Suppressor macrophage treated with lipopolysaccharide for 1 hour (primary cell): ENCODE measurements at places on chromosomes 4 and X.

GRCh38 chrX:131675596-131676194 lies 131.8 kb downstream of the OR13H1 start:
- DNase-seq: no peak

- no peak for DNase-seq
These were observed 12.4 kb upstream of the SETD7 start for GRCh38 chr4:139568206-139568955.

- no peak for DNase-seq
These were observed 27.3 kb downstream of the ANXA3 start for GRCh38 chr4:78578674-78579425.

DNA sequence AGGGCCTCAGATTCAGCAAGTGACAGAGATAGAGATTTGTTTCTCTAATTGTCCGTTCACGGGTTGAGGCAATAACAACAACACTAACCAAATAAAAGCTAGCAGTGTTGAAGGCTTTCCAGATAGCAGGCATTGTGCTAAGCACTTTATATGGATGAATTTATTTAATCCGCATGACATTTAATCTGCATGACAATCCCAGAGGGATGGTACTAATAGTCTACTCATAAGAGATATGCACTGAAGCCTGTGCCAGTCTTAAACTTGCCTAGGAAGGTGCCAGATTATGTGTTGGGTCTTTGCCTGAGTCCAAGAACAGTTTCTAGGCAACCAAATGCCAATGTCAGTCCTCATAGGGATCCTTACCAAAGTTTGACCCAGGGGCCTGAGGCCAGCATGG lies 37.7 kb upstream of the FAT1 start:
- DNase-seq: no peak

- no peak for DNase-seq
These were observed 27.8 kb downstream of the FAM184B start for GRCh38 chr4:17753646-17754045.

DNA sequence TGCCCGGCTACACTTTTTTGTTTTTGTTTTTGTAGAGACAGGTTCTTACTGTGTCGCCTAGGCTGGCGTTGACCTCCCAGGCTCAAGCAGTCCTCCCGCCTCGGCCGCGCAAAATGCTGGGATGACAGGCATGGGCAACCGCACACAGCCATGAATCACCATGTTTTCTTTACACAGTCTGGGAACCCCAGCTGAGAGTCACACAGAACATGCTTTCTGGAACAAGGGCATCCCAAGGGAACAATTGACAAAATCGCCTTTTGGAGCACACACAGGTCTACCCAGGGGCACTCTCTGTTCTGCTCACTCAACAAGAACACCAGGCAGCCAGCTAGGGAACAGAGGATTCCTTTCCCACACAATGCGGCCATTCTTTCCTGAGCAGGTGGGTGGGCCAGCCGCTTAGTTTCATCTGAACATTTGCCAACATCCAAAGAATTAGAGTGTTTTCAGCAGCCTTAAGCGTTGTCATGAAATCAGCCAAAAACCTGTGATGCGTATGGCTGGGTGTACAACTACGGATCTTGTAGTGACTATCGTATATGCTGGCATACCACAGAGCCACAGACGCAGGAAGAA lies 15.7 kb downstream of the PRKX start:
- DNase-seq: peak; percentile 59

- DNase-seq: peak; percentile 43
These were observed 1.5 kb downstream of the FAM200B start for GRCh38 chr4:15683143-15683495.

GRCh38 chrX:150036181-150036580 lies 97.9 kb upstream of the EOLA2 start:
- DNase-seq: no peak

DNA sequence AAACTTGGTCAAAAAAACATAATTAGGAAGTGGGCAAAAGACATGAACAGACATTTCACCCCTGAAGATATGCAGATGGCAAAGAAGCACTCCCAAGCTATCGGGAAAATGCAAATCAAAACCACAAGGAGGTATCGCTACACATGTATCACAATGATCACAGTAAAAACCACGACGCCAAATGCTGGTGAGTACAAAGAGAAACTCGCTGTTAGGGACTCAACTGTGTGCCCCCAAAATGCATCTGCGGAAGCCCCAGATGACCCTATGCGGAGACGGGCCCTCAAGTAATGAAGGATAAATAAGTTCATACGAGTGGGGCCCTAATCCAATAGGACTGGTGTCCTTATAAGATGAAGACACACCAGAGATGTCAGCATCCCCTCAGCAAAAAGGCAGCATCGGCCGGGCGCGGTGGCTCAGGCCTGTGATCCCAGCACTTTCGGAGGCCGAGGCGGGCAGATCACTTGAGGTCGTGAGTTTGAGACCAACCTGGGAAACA lies 10.2 kb downstream of the GAK start:
- no peak for DNase-seq

DNA sequence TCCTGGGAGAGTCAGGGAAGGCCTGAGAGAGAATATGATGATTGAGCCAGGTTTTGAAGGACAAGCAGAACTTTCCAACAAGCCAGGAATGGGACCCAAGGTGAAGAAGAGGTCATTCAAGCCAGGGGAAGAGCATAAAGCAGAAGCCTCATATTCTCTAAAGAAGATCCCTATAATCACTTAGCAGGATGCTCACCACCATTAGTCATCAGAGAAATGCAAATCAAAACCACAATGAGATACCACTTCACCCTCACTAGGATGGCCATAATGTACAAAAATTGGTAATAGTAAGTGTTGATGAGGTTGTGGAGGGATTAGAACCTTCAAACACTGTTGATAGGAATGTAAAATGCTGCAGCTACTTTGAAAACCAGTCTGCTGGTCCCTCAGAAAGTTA lies 20.5 kb upstream of the SUPT20HL1 start:
- no peak for DNase-seq

DNA sequence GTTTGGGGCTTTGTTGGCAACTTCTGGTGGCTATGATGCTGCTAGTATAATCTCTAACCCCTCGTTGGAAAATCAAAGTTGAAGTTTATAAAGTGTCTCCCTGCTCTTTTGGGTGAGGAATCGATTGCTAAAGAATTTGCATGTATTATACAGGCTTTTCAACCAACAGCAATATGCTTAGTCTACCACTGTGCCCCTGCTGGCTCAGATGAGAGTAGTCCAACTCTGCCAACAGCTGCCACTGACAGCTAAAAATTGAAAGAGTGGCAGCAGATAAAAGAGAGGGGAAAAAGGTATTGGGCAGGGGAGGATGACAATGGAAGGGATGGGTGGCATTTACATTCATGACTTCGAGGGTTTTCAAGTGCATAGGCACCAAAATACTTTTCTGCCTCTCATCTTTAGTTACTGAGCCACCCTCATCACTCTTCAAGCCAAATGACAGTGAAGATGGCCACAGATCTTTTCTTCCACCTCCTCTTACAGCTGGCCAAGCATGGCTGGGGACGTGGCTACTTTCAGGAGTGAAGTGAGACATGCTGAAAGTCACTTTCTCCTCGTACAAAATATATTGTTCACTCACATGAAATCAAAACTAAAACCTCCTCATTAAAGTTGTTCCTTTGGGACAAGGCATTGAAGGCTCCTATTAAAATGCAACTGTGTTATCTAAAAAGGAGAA lies 2.7 kb upstream of the GRIA3 start:
- no peak for DNase-seq

GRCh38 chr4:189940178-189941004 lies at the start of gene FRG1:
TSS of gene FRG1 (plus strand) at chr4:189940872. CDS start at chr4:189941010, 138 bp downstream.
- DNase-seq: peak; percentile 96

GRCh38 chr4:172818901-172819300 lies 349.7 kb upstream of the GALNT7 start:
- DNase-seq: no peak
